ENCODE measurements at places on chromosomes 5 and 9. TPM values are rescaled to one million over a fixed set of nuclear protein-coding genes. Genes with fewer than 3 reads are reported as not detected.

GRCh38 chr9:90966480-90967144 is 165.0 kb downstream of the SYK start:
- DNase-seq, result no peak

- no peak for DNase-seq
Measured at GRCh38 chr5:116448870-116449427, 125.7 kb downstream of the SEMA6A start.

GRCh38 chr5:84287951-84288350 is 96.7 kb downstream of the EDIL3 start:
- no peak for DNase-seq

DNA sequence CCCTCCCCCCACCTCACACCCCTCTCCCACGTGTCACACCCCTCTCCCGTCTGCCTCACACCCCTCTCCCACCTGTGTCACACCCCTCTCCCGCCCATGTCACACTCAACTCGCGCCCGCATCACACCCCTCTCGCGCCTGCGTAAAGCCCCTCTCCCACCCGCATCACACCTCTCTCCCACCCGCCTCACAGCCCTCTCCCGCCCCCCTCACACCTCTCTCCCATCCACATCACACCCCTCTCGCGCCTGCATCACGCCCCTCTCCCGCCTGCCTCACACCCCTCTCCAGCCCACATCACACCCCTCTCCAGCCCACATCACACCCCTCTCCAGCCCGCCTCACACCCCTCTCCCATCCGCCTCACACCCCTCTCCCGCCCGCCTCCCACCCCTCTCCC is 173.5 kb upstream of the FOXD4L5 start:
- DNase-seq, result no peak

- no peak for DNase-seq
Measured at GRCh38 chr5:99724732-99725290, 796.0 kb upstream of the CHD1 start.

- no peak for DNase-seq
Measured at GRCh38 chr5:8765886-8766285, 780.0 kb downstream of the SEMA5A start.

GRCh38 chr9:33222031-33222430 is 17.9 kb upstream of the SPINK4 start:
- DNase-seq, result no peak

GRCh38 chr9:77817590-77818311 is 169.6 kb upstream of the GNA14 start:
- DNase-seq, result no peak

GRCh38 chr9:108049026-108049607 is 559.5 kb upstream of the KLF4 start:
- no peak for DNase-seq

DNA sequence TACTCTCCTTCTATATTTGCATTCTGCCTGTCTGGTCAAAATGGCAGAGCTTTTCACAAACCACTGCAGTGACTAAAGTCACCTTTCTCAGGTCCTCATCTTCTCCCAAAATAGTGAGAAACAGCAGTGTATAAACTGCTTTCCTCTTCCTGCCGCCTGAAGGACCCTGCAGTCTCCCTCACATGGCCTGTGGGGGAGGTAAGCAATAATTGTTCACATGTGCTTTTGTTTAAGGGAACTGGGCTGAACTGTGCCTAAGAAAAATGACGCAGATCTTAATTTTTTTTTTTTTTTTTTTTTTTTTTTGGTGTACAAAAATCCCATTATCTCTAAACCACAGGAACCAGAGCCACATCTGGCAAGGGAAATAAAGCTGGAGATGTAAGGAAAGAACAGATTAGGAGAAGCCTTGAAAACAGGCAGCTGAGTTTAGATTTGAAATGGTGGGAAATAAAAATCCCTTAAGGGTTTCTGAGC is 131.7 kb upstream of the VLDLR start:
- DNase-seq, result no peak

- no peak for DNase-seq
Measured at GRCh38 chr5:158607088-158607487, 492.6 kb downstream of the EBF1 start.

- no peak for DNase-seq
Measured at GRCh38 chr5:108989761-108990392, 242.2 kb downstream of the FER start.

DNA sequence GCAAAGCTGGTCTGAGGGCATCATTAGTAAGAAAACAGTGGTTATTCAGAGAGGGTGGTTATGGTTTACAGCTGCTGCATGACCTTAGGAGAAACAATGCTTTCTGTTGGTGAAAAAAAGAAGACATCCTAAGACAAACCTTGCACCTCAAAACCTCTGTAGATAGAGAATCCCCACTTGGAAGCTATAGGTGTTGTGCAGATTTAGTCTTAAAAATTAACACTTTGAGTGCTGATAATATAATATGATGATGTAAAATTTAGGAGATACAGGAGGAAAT is 1.4 kb upstream of the PTTG1 start:
- no peak for DNase-seq

GRCh38 chr9:27489087-27489876 is 34.8 kb upstream of the IFNK start:
- no peak for DNase-seq

GRCh38 chr9:98146101-98146991 is 27.3 kb upstream of the TRIM14 start:
- no peak for DNase-seq

- DNase-seq, result no peak
Measured at GRCh38 chr5:51227963-51228470, 155.2 kb upstream of the ISL1 start.

DNA sequence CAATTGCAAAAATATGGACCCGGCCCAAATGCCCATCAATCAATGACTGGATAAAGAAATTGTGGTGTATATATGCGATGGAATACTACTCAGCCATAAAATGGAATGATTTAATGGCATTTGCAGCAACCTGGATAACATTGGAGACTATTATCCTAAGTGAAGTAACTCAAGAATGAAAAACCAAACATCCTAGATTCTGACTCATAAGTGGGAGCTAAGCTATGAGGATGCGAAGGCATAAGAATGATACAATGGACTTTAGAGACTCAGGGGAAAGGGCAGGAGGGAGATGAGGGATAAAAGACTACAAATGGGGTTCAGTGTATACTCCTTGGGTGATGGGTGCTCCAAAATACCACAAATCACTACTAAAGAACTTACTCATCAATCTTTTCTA is 247.6 kb upstream of the FBXL7 start:
- DNase-seq, result no peak

Gene POLK
- 25.7 TPM for total RNA-seq

Gene PCAT7
- not detected for total RNA-seq

Gene KIF4B
- total RNA-seq, result not detected

Gene PAX5
- total RNA-seq, result not detected

Gene WDR38
- not detected for total RNA-seq

Gene TRPM6
- 0.17 TPM for total RNA-seq

Gene FCN2
- total RNA-seq, result not detected

Gene LCN15
- total RNA-seq, result 0.48 TPM

Gene FOXD1
- total RNA-seq, result not detected

Gene EMB
- 9.2 TPM for total RNA-seq

All from right cardiac atrium (tissue), 5 donors.